NCI-H524 (cell line): ENCODE measurements at places on chromosomes 6 and 20.

DNA sequence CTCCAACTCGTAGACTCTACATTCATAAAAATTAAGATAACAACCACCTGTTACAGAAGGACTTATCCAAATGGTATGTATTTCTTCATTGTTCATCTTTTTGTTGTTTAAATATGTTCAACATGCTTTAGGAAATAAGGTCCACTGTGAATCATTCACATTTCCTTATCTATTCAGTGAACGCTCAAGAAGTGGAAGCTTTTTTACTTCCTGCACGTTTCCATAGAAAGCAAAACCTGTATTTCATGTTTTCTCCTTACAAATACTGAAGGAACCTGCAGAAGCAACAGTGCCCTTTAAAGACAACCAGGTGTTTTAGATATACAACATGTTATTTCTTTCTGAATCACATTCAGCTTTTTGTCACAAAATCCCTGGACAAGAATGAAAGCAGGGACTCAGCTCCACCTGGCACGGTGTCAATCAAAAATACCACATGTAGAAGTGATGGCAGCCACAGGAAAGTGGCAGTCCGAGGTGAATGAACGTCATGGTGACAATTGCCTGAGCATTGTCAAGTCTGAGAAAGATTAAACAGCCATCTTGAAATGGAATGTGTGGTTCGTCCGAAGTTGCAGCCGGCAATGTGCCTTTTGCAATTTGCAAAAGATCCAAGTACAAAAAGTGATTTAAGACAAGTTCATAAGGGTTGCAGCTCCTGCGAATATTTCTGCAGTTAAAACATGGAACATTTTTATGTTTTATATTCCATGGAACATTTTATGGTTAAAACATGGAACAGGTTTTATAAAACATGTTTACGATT is 66.7 kb upstream of the RIPOR2 start:
- no peak for DNase-seq

DNA sequence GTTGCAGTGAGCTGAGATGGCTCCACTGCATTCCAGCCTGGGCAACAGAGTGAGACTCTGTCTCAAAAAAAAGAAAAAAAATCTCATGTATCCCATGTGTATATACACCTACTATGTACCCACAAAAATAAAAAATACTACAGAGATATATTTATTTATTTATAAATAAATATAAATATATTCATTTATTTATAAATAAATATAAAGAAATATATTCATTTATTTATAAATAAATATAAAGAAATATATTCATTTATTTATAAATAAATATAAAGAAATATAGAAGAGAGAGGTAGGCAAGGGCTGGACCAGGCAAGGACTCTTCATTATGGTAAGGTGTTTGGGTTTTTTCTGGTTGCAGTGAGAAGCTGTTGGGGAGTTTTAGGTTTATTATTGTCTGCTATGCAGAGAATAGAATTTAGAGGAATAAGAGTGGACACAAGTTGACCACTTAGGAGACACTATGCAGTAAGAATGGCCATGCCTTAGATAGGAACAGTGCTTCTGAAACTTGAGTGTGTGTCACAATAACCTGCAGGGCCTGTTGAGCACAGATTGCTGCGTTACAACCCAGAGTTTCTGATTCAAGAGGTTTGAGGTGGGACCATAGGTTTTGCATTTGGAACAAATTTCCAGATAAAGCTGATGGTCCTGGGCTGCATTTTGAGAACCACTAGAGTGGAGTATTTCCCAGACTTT is 254.2 kb downstream of the EYA4 start:
- no peak for DNase-seq

DNA sequence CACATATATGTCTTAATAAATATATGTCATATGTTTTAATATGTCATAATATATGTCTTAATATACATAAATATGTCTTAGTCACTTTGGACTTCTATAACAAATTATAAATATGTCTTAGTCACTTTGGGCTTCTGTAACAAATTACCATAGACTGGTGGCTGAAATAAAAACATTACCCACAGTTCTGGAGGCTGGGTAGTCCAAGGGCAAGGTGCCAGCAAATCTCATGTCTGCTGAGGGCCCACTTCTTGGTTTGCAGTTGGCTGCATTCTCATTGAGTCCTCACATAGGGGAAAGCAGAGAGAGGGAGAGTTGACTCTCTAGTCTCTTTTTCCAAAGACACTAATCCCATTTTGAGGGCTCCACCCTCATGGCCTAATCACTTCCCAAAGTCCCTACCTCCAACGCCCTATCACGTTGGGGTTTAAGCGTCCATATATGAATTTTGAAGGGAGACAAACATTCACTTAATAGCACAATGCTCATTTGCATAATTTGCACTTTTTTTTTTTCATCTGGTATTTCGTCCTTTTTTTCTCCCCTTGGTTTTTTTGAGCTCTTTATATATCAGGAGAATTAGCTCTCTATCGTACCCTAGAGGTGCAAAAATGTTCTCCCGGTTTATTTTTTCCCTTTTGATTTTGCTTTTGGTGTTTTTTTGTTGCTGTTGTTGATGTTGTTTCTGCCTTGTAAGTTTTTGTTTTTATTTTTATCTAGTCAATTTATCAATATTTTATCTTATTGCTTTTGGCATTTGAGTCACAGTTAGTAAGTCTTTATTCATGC is 266.4 kb downstream of the PLCB1 start:
- no peak for DNase-seq

GRCh38 chr6:119133400-119133799 is 54.9 kb upstream of the FAM184A start:
- no peak for DNase-seq

- DNase-seq: no peak
Observed at GRCh38 chr6:5007531-5007930, 3.7 kb upstream of the RPP40 start.

GRCh38 chr6:106927531-106928398 is 46.8 kb downstream of the CD24 start:
- DNase-seq: no peak

GRCh38 chr6:56055081-56055704 is 179.8 kb upstream of the BMP5 start:
- DNase-seq: no peak

DNA sequence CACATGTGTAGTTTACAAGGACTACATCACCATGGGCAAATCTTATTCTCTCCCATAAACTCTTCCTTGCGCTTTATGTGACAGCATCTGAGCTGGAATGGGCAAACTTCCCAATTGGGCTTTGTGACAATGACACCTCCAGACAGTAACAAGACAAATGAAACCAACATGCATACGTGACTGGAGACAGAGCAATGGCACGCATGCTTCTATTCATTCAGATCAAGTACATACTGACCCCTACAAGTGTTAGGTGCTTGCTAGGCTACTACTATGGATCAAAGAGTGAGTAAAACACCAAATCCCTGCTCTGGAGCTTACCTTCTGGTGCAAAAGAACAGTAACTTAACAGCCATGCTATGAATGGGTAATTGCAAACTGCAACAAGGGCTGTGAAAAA is 394.9 kb downstream of the BTBD9 start:
- no peak for DNase-seq

DNA sequence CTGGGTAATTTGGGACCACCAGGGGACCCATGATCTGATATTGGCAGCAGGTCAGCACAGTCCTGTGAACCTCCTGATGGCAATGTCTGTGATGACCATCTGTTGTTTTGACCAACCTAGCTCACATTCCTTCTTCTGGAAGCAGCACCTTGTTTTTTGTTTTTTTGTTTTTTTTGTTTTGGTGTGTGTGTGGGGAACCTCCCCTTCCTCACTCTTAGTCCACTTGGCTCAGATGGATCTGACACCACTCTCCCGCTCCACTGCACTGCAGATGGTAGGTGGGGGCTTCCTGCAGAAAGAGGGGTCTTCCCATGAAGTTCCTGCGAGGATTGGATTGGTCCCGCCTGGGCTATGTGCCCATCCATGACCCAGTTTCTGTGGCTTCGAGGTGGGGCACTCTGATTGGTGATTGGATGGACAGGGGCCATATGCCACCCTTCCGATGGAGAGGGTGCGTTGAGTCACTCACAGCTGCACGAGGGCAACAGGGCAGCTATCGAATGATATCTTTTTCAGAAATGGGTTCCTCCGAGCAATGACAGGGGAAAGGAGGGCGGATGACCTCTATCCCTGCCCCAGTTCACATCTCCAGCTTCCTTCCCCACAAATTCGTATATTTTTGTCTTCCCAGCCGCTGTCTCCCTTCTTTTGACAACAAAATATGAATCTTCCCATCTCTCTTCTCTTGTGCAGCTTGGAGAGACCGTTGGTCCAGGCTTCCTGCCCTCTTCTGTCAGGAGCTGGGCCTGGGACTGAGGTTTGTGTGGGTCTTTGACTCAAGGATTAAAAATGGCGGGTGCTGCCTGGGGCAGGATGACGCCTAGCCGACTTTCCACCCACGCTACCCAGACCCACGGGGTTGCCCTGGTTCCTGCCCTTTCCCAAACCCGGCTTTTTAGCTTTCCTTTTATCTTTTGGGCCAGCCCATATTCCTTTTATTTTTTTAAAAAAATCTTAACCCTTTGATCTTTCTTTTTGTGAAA is 132.1 kb upstream of the KCNG1 start:
- peak; percentile 25 for DNase-seq

- no peak for DNase-seq
Observed at GRCh38 chr6:52517502-52518278, 59.2 kb downstream of the TRAM2 start.

- no peak for DNase-seq
Observed at GRCh38 chr20:41830702-41831101, 212.5 kb upstream of the CHD6 start.
